ENCODE measurements at places on chromosomes 12 and 14.

DNA sequence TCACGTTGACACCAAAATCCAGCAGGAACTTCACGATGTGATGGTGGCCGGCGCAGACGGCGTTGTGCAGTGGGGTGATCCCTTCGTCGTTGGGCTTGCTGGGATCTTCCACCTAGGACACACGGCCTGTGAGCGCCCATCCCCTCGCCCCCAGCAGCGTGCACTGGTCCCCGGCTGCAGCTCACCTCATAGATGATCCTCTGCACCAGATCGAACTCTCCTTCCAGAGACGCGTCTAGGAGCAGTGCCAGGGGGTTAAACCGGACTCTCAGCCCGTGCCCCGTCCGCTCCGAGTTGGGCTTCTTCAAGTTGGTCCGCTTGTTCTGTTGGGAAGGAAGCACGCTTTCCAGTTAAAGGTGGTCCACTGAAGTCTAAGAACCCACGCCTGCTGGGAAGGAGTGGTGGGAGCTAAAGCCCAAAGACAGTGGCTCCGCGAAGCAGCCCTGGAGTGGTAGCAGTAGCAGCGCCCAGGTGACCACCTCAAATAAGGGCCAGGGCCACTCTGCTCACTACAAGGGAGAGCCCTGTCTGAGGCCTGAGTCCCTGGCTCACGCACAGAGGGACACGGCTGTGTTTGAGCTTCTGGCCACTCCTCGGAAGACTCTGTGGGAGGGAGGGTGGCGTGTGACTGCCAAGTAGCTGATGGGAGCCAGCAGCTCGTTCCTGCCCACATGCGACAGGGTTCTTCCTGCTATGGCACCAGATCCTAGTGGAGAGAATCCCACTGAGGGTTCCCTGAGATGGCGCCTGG is 23.3 kb downstream of the ZFYVE21 start:
- DNase-seq, result no peak

GRCh38 chr12:113271466-113271852 is 50.2 kb downstream of the TPCN1 start:
- DNase-seq, result no peak

GRCh38 chr12:67320614-67321295 is 51.6 kb downstream of the CAND1 start:
- no peak for DNase-seq

DNA sequence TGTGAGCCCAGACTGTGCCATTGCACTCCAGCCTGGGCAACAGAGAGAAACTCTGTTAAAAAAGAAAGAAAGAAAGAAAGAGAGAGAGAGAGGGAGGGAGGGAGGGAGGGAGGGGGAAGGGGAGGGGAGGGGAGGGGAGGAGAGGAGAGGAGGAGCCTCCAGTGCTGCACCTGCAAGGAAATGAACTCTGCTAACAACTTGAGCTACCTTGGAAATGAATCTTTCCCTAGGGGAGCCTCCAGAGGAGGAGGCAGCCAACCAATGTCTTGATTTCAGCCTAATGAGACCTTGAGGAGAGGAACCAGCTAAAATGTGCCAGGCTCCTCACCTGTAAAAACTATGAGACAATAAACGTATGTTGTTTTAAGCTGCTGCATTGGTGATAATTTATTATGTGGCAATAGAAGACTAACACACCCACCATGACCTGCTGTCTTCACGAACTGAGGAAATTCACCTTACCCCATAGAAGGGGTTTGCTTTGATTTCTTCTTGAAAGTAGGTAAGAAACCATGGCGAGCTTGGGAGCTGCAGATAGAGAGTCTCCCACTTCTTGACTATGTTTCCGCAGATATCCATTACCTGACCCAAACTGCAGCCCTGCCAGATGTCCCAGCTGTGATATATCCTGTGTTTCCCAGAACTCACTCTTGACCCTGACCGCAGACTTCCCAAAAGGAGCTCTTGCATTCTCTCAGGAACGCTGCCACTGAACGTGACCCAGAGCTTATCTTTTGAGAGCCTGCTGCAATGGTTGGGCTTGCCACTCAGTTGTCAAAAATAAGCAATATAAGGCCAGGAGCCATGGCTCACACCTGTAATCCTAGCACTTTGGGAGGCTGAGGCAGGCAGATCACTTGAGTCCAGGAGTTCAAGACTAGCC is 31.5 kb upstream of the TMPO start:
- DNase-seq, result no peak

GRCh38 chr12:90067791-90068190 is 359.2 kb upstream of the ATP2B1 start:
- DNase-seq, result no peak

DNA sequence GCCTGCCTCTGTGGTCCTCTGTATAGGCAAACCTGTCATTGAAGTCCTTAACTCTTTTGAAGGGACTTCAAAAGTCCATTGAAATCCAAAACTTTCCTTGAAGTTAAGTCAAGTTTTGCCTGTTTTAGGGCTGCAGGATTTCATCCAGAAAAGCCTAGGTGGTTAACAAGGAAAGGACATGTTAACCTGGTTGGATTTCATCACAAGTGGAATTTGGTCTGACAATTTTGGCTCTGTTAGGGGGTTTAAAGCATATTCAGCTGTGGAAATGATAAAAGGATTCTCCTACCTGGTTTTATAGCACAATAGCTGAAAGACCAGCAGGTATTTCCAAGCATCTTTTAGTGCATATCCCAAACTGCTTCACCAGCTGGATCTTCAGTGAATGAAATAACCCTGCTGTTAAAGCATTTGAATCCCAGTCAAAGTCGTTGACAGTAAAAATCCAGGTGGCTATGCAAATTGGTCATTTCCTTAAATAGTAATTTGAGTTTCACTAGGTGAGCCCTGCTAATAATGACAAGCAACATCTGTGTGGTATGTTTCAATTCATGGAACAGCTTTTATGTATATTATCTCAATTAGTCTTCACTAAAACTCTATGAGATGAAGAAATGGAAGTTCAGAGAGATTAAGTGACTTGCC is 400.5 kb downstream of the ETNK1 start:
- DNase-seq, result no peak

DNA sequence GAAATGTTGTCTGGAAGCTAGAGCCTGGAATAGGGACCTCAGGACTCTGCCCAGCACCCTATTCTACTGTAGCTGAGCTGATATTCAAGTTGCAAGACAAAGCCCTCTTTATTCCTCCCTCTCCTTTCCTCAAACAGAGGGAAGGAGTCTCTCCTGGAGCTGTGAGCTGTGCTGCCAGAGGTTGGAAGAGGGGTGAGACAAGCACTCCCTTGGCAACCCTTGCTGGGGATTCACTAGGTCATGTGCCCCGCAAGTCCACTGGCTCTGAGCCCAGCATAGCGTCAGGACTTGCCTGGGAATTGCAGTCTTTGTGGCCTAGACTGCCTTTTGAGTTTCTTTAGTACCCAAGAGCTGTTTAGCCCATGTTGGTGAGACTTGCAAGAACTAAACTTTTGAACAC is 11.4 kb upstream of the ASCL1 start:
- no peak for DNase-seq
